Foreskin melanocyte (primary cell): ENCODE measurements at places on chromosomes 16 and 17.

DNA sequence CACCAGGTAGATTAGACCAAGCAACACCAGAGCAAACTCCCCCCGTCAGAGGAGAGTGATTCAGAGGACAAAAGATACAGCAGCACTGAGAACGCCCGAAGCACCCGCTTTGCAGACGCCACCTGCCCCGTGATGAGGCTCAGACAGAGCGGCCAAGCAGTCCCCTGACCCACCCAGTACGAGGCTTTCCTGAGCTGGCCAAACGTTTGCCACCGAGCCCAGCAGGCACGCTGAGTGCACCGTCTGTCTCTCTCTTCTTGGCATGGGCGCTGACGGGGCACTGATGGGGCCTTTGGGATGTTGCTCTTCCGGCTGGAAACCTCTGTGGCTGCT is 19.4 kb upstream of the WDR45B start:
- no peak for DNase-seq

GRCh38 chr16:54201200-54201599 is 85.4 kb downstream of the IRX3 start:
- no peak for DNase-seq

GRCh38 chr17:40073454-40074174 is 10.8 kb downstream of the THRA start:
- DNase-seq, result peak; percentile 57

- no peak for DNase-seq
Measured at GRCh38 chr17:49082231-49082630, 50.3 kb upstream of the B4GALNT2 start.

- DNase-seq, result peak; percentile 42
Measured at GRCh38 chr17:76240461-76241203, at the start of gene RNF157. TSS of gene RNF157 (minus strand) at chr17:76240493. CDS start at chr17:76240240, 253 bp downstream.

GRCh38 chr17:79625706-79626105 is 14.9 kb upstream of the RBFOX3 start:
- peak; percentile 12 for DNase-seq

DNA sequence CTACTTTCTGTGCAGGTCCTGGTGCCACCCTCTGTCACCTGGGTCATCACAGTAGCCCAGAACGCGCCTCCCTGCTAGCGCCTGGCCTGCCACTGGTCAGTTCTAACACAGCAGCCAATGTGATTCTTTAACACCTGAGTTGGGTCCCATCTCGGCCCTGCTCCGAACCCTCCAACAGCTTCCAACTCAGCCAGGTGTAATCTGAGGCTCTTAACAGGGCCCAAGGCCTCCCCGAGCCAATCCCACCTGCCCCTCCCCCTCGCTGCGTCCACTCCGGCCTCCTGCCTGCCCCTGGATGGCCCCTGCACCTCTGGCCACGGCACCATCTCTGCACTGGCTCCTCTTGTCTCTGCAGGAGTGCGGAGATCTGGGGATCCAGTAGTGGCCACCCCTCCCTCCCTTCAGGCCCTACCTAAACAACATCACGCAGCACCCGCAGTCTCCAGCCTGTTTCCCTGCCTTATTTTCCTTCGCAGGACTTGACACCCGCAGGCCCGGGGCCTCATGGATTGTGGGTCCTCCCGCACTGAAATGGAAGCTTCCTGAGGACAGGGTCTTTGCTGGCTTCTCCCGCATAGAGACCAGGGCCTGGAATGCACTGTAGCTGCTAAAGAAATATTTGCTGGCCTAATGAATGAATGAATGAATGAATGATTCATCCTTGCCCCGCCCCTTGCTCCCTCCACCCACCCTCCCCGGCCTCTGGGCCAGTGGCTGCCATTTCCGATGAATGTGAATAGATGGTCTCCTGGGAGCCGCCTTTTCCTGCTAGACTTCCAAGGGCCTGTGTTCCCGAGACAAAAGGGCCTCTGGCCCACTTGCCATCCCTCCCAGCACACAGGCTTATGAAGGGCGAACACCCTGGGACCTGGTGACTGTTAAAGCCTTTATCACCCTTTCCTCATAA is 174.8 kb upstream of the FOXF1 start:
- no peak for DNase-seq

DNA sequence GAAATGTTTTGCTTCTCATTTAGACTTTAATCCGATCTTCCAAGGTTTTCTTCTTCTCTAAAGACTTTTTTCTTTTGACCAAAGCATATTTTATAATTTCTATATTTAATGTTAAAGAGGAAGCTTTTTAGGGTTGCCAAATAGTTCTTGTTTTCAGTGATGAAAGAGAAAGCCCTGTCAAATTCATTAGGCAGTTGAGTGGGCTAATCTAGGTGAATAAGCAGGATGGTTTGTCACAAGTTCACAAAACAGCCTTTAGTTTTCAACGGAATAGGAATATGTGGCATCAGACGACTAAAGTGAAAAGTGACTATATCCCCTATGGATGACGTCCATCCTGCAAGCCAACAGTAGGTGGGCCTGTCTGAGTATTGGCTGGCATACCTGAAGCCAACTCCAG is 118.8 kb downstream of the NLK start:
- DNase-seq, result no peak

DNA sequence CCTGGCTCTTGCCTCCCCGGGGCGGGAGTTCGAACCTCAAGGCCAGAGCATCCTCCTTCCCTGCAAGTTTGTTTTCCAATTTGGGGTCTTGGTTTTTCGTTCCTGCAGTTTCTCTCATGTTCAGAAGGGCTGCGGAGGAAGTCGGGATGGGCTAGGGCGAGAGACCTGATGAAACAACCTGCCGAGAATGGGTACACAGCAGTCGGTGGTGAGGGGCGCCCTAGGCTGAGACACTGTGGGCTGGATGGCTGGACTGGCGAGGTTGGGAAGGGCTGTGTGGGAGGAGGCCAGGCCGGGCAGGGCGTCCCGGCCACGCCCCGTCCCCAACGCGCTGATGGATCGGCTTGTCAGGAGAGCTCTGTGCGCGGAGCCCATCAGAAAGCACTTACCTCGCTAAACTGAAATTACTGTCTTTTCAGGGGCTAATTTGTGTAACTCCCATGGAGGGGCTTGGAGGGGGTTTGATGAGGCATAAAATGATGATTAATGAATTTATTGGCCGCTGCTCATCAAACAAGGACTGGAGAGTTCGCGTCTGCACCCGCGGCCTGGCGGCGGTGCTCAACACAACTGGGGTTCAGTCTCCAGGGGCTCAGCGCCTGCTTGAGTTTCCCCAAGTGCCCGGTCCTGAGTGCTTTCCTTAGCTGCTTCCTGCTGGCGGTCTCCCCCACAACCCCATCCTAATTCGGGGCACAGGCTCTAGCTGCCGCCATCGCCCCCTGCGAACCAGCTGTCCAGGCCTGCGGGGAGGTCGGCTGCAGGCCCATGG is 9.0 kb downstream of the IRX5 start:
- no peak for DNase-seq

- DNase-seq, result no peak
Measured at GRCh38 chr16:12260647-12261262, 284.2 kb downstream of the SNX29 start.

GRCh38 chr17:521183-521525 is 168.5 kb upstream of the RPH3AL start:
- DNase-seq, result no peak

DNA sequence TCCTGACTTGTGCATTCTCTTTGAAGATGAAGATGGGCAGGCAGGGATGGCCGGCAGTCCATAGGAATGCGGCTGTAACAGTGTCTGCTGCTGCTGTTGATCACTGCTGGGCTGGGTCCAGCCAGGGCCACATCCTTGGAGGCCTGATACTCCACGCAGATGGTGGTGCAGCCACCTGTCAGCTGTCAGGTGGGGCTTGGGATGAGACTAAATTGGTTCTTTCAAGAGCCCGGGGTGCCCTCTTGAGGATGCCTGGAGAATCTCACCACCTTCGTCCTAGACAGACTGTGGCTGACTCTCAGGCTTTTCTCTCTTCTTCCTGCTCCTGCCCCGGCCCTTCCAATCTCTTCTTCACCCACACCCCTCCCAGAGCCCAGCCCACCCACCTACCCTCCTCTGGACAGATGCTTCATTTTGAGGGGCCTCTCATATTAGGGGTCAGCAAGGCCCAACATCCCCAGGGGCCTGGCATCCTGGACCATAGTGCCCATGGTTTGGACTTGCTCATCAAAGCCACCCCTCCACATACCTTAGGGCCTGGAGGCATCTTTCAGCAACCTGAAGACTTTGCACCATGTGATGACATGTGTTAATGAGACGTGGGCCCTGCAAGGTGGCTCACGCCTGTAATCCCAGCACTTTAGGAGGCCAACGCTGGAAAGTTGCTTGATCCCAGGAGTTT is 19.1 kb downstream of the OSBPL7 start:
- no peak for DNase-seq

GRCh38 chr17:44781551-44782325 is 22.9 kb downstream of the ADAM11 start:
- DNase-seq, result no peak

GRCh38 chr16:4006397-4006999 is 109.7 kb downstream of the ADCY9 start:
- no peak for DNase-seq

DNA sequence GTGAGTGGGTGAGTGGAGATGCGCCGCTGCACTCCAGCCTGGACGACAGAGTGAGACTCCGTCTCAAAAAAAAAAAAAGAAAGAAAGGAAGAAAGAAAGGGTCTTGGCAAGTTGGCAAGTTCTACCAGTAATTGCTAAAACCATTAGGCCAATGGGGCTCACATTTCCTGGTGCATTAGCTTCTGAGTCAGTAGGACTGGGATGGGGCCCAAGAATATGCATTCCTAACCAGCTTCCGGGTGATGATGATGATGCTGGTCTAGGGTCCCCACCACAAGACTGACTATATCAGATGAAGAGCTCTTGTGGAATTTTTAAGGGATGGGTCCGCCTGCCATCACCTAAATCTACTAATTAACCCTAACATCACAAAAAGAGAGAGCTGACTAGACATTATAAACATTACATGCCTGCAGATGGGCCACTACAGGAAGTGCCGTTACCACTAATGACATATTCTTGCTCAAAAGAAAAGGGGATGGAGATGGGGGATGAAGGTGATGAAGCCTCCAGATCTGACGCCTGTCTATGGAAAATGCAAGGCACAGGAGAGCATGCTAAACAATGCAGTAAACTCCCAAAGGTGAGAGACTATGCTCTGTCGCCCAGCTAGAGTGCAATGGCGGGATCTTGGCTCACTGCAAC is 13.1 kb downstream of the MYH11 start:
- no peak for DNase-seq

DNA sequence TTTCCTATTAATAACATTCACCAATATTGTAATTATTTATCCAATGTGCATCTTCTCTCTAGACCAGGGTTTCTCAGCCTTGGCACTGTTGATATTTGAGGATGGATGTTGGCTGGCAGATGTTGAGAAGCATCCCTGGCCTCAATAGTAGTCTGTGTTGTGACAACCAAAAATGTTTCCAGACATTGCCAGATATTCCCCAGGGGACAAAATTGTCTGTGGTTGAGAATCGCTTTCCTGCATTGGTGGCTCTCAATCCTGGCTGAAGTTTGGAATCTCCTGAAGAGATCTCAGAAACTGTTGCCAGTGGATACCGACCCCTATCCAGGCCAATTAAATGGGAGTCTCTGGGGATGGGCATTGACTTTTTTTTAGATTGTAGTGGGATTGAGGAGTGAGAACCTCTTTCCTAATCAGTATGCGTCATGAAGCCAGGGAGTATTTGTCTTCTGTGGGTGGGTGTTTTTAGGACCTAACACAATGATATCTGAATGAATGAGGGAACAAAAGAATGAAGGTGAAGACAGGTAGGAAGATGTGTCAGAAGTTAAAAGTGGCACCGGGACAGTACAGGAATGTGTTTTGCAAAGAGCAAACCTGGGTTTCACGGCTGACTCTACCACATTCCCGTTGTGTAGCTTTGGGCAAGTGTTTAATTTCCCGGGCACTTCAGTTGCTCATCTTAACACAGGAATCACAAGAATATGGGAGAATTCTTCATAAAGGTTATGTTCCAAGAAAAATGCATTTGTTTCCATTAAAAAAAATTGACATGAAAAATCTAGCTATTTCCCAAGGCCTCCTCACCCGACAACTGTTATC is 24.3 kb downstream of the HSD17B2 start:
- DNase-seq, result no peak

GRCh38 chr17:39603304-39604016 is 4.3 kb downstream of the NEUROD2 start:
- DNase-seq, result no peak

- no peak for DNase-seq
Measured at GRCh38 chr16:75089486-75090202, 26.9 kb downstream of the LDHD start.

- no peak for DNase-seq
Measured at GRCh38 chr16:777826-778225, 10.4 kb downstream of the RPUSD1 start.

- DNase-seq, result peak; percentile 40
Measured at GRCh38 chr16:74667255-74667700, 601 bp upstream of the RFWD3 start.

DNA sequence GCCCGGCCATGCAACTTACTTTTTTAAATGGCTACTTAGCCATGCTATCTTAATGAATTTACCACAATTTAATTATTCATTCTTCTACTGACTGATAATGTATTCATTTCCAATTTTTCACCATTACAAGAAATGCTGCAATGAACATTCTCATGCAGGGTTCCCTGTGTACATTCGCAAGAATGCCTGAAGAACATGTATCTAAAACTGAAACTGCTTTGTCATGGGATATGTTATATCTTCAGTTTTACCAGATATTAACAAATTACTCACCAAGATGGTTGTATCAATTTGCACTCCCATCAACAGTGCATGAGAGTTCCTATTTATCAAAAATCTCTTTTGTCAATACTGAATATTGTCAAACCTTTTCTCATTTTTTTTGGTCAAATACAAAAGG is 100.8 kb downstream of the SLC39A11 start:
- no peak for DNase-seq

DNA sequence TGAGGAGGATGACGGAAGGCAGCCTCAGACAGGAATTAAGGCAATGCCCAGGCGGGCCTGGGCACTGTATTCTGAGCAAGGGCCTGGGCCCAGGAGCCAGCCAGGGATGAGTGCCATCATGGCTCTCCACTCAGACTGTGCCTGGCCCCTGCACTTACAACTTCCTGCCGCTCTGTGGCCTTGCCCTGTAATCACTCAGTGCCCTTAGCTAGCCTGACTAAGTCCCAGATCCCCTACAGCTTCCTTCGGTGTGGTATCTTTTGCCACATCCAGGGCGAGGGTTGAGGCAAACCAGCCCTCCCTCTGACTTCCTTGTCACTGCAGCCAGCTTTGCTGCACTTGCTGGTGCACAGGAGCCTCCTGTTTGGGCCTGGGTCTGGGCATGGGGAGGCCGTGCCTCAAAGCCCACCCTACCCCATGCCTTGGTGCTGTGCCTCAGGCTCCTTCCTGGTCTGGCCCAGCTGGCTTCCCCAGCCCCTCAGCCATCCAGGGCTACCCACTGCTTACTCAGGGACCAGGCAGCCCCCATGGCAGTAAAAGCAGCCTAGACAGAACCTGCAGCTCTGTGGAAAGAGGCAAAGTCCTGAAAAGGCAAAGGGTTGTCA is 9.3 kb downstream of the SLC46A1 start:
- no peak for DNase-seq
